ENCODE measurements at places on chromosomes 2 and 18.

DNA sequence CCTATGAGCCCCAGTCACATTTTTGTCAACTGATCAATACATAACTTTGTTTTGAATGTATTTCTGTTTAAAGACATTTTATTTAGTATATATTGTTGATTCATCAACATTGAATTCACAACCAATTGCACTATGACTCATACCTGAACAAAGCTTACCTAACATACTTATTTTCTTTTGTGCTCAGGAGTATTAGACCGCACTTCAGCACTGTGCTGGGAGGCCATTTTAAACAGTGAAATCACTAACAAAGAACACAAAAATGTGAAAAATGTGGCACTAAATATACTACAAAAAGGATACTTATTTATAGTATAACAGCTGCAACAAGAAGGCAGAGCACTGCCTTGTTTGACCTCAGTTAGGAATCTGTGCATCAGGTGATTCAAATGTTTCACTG lies 12.4 kb upstream of the IFIH1 start:
- no peak for DNase-seq

DNA sequence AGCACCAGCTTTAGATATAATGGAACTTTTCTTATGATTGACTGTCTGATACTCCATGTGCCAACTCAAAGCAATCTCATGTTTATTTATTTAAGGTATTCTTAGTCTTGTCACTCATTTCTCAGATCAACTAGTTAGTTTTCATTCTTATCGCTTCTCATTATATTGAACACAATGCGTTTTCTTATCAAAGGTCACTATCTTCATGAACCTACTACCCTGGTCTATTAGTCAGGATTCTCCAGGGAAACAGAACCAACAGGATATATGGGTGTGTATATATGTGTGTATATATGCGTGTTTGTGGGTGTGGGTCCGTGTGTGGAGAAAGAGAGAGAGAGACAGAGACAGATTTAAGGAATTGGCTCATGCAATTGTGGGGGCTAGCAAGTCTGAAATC lies 619.9 kb downstream of the ZEB2 start:
- DNase-seq = no peak

GRCh38 chr2:42087137-42087856 lies 39.5 kb downstream of the PKDCC start:
- no peak for DNase-seq

- no peak for DNase-seq
Observed at GRCh38 chr2:176395273-176395854, 126.1 kb downstream of the MTX2 start.

DNA sequence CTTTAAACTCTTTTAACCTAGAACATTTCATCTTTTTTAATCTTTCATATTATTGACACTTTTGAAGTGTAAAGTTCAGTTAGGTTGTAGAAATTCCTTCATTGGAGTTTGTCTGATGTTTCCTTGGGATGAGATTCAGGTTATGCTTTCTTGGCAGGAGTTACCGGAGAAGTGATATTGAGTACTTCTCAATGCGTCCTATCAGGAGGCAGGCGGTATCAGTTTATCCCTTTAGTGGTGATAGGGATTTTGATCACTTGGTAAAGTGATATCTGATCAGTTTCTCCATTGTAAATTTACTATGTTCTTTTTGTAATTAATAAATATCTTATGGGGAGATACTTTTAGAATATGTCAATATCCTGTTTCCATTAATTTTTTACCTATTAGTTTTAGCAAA lies 78.4 kb downstream of the DTNB start:
- no peak for DNase-seq

DNA sequence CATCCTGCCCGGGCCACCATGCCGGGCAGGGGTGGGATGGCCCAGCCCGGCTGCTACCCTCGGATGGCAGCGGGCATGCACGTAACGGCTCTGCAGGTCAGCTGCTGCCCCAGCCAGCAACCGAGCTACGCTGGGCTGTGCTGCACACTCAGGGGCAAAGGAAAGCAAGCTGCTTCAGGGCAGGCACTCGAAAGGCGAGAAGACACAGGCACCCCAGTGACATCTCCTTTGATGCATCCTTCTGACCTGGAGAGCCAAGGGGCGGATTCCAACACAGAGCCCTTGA lies 8.8 kb downstream of the HDAC4 start:
- no peak for DNase-seq

GRCh38 chr2:60560734-60561644 lies 7.5 kb upstream of the BCL11A start:
- peak; percentile 62 for DNase-seq

GRCh38 chr2:158115202-158115767 lies 13.6 kb downstream of the UPP2 start:
- DNase-seq = no peak

DNA sequence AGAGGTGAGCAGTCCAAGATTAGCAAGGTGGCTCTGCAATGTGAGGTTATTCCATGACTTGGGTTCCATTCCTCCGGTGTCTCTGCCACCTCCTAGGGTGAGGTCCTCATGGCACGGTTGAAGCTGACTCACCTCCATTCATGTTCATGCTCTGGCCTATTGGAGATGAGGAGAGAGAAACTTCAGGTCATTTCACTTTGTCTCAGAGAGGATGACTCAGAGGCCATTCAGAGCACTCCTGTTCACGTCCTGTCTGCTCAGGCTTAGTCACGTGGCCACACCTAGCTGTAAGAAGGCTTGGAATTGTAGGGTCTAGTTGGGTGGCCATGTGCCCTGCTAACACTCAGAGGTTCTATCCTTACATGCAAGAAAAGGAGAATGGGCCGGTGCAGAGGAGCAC lies 67.5 kb upstream of the MBOAT2 start:
- peak; percentile 96 for DNase-seq

DNA sequence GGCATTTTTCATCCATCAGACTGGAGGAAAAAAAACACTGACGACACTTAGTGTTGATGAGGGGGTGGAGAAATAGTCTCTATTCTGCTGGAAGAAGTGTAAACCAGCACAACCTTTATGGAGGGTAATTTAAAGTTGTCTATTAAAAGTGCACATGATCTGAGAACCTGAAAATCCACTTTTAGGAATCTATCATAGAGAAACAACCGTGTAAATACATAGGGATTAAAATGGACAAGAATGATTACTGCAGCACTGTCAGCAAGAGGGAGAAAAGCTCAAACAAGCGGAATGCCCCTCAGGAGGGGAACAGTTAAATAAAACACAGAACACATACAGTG lies 79.6 kb upstream of the MGAT4A start:
- no peak for DNase-seq

- DNase-seq = no peak
Observed at GRCh38 chr2:9847140-9847539, 3.9 kb downstream of the TAF1B start.

- DNase-seq = no peak
Observed at GRCh38 chr2:46306988-46307655, 9.9 kb downstream of the EPAS1 start.

GRCh38 chr18:36446059-36446458 lies 148.5 kb downstream of the FHOD3 start:
- DNase-seq = no peak

DNA sequence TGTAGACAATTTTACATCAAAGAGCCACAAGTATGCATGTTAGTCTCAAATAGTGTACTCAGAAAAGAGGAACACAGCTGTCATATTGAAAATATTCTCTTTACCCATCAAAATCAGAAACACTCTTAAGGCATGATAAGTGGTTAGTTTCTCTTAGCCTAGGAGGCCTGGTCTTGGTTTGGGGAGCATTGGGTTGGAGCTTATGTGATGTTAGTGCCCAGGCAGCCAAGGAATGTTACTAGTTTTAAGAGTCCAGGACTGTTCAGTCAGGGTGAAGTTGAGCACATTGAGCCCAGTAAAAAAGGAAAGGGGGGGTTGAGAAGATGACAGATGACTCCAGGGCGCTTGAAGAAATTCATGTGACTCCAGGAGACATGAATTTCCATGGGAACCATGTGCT lies 340.6 kb downstream of the HRH4 start:
- no peak for DNase-seq

Data from SW480 (cell line).